ENCODE measurements at places on chromosomes 1 and 21.

DNA sequence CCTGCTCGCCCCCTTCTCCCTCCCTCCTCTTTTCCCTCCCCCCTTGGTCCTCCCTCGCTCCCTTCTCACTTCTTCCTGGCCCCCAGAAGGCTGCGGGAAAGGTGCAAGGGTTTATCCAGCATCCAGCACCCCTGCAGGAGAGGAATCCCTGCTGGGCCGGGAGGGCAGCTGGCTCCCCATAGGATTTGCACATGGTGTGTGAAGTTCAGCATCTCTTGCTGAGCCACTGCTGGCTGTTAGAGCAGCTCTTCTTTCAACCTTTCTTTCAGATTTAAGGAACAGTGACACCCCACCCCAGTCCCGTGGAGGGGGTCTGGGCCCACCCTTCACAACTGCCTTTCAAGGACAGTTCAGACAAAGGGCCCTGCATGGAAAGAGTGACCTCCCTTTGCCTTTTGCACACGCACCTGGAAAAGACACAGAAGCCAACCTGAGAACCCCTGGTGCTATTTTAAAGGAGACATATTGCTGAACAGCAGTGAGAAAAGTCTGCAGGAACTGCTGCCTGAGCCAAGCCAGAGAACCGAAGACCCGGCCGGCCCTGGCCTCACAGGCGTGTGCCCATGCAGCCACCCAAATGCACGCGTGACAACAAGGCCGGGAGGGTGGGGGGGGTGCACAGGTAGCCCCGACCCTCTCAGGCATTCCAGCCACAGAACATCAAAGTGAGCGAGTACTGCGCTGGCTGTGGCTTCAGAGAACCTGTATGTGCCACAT lies 66.6 kb downstream of the SLC37A1 start:
- no peak for DNase-seq

DNA sequence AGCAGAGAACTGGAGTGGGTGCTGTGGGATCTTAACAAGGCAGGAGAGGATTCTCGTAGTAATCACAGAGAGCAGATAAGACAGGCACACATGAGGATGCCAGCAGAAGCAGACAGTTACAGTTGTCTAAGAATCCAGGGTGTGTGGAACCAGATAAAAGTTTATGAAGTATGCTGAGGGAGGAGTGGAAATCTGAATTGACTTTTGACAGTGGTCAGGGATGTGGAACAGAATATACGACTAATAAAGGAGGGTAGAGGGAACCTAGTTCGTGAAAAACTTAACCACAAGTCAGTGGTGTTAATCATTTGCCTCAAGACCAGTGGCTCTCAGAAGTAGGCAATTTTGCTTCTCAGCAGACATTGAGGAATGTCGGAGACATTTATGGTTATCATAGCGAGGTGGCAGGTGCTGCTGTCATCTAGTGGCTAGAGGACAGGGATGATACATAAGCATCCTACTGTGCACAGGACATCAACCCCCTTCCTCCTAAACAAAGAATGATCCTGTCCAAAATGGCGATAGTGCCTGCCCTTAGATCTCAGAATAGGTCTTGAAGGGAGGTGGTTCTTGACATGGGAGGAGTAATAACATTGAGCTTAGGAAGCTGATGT lies 3.0 kb downstream of the LRRC8D start:
- DNase-seq: no peak

DNA sequence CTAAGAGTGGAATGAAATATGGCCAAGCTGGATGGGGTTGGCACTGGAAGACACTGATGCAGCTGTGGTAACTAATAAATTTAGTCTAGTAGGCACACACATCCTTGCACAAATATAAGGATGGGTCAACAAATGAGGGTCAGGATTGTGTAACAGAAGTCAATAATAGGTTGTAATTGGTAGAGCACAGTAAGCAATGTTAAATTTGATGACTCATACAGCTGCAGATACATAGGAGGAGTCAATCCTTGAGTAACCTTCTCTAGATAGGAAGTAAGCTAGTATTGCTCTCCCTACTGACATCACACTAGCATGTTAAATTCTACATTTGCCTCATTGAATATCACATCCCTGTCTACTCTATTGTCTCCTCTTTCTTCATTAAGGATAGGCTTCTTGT lies 332.1 kb downstream of the PTPRC start:
- DNase-seq: no peak

DNA sequence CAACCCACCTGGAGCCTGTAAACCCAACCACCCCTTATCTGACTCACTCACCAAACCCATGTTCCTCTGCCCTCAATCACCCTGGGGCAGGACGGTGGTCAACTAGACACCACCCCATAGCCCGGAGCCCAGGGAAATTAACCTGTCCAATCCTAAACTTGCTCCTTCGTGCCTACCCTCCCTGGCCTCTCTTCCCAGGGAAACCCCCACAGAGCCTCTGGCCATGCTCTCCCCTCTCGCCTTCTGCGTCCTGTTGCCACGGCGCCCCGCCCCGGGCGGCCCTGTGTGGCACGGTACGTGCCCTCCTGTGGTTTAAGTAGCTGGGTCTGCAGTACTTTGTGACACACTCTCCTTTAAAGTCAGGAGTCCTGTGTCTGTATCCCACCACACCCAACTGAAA lies 4.0 kb upstream of the FTCD start:
- DNase-seq: no peak

GRCh38 chr1:19028110-19028509 lies 71.6 kb upstream of the IFFO2 start:
- no peak for DNase-seq

GRCh38 chr1:21449906-21450305 lies 10.0 kb downstream of the NBPF3 start:
- no peak for DNase-seq

DNA sequence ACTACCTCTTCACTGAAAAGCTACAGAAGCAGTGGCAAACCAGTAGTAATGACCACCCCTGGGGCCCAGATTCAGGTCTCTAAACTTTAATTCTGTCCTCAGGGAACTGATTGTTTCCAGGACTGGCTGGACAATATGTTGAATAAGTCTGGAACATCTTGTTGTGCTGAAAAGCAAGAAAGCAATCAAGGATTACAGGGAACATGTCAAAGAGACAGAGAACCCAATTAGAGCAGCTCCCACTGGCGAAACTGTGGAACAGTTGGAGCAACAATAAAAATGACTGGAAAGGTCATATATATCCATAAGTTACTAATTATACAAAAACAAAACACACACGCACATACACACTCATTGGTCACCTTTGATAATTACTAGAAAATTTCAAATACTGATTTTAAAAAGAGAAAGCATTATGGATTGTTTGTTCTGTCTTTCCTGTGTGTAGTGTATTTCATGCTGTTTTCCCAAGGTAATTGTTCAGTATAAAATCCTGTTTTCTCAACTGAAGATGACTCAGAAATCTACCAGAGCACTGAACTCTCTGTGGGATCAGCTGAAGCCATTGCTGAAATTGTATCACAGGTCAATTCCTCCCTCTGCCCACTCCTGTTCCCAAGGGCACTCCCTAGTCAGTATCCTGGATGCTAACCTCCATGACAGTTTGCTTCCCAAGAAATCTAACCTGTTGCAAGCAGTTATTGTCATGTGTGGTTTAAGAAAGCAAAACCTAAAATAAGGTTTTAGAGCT lies 83.6 kb upstream of the RGS1 start:
- DNase-seq: no peak

DNA sequence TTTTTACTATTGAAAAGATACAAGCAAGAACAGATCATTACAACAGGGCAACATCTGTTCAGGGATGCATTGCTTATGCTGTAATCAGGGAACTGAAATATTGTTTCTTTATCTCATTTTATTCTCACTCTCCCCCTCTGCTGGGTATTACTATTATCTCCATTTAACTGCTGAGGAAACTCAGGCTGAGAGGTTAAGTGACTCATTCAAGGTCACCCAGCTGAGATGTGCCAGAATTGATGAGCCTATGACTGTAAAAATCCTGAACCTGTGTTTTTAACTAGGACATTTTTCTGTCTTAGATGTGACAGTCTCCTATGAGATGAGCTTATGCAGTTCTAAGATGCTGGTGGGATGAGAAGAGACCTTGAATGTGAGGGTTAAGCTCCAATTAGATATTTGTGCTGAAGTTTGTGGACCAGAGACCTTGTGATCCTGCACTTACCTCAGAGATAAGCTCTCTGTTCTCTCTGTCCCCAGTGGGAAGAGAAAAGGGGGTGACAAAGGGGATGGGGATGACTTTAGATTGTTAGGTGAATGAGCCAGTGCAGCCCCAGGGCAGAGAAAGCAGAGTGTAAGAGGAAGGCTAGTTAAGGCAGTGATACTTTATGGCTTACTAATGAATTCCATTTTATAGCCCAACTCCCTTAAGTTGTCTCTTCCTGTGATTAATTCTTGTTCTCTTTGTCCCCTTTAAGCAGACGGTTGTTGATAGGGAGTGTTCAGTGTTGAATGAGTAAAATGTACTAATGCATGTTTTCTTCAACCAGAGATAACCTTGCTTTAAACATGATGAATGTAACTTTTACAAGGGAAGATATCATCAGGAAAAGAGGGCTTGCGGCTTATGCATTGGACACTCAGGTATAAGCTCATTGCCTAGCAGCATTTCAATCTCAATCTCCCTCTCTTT lies 111.4 kb downstream of the HLX start:
- no peak for DNase-seq

GRCh38 chr1:117645343-117645742 lies 39.5 kb downstream of the TENT5C start:
- no peak for DNase-seq

- DNase-seq: no peak
These were observed 245.6 kb downstream of the RRAGC start for GRCh38 chr1:38613996-38614395.

DNA sequence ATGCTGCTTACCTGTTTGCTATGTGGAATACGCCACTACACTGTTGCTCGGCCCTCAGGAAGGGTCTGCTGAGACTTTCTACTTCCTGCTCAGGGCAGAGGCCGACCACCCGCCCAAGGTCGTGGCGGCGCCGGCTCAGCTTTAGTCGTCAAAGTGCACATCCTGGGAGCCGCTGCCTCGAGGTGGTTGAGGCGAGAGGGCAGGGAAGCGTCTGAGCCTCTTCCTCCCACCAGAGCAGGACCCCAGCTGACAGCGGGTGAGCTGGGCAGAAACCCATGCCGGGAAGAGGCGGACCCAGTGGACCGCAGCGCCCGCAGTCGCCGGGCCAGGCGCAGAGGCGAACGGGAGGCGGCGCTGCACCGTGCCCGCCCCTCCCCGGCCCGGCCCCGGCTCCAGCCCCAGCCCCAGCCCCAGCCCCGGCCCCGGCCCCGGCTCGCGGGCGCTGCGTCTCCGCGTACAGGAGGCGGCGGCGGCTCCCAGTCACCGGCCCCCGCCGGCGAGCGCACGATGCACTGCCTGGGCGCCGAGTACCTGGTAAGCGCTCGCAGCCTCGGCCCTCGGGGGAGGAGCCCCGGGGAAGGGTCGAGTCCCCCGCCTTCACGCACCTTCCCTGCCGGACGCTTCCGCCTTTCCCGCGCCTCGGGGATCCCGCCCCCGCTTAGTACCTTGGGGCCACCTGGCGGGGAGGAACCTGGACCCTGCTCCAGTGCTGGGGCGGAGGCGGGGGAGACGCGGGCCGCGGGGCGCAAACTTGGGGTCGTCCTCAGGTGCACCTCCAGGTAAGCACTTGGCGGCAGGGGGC lies at the start of gene SLC44A3:
SLC44A3 (plus strand) TSS at position 413 of the 802 bp plus-strand sequence; CDS start at position 508, 95 bp downstream.
- DNase-seq: peak; percentile 31

GRCh38 chr1:44497422-44498170 lies 92.5 kb downstream of the RNF220 start:
- no peak for DNase-seq

DNA sequence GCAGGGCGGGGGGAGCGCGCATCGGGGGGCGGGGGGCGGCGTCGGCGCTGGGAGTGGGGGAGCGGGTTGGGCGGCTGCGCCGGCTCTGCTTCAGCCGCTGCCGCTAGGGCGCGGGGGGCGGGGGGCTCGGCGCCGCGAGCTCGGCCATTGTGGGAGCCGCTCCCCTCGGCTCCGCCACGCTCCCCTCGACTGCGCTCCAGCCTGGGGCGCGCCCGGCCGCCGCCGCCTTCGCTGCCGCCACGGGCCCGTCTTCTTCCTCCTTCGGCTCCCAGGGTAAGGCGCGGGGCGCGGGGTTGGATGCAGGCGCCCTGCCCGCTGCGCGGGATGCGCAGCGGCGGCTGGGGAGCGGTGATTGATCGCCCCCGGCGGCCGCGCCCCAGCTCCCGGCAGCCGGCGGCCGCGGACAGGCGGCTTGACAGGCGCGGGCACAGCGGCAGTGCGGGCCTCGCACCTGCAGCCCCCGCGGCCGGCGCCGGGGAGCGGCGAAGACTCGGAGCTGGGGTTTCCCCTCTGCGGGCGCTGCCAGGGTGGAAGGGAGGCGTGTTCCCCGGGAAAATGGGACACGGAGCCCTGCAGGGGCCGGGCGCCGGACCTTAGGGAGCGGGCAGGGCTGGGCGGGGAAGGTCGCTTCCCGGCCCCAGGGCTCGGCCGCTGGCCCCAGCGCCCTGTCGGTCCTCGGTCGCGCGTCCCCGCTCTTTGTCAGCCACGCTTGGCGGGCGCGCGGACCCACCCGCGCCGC lies 55.3 kb downstream of the NDUFS5 start:
- DNase-seq: no peak

DNA sequence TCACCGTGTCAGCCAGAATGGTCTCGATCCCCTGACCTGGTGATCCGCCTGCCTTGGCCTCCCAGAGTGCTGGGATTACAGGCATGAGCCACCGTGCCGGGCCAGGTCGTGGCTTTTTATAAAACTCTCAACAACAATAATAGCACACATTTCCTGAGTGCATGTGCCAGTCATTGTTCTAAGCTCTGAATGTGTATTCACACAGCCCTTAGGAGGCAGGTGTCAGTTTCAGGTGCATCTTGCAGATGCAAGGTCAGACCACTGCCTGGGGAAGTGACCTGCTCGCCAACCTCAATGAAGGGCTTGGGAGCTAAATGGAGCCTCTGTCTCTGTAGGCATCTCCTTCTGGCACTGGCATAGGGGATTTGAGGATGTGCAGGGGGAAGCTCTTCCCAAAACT lies 1.6 kb upstream of the LEFTY2 start:
- no peak for DNase-seq

DNA sequence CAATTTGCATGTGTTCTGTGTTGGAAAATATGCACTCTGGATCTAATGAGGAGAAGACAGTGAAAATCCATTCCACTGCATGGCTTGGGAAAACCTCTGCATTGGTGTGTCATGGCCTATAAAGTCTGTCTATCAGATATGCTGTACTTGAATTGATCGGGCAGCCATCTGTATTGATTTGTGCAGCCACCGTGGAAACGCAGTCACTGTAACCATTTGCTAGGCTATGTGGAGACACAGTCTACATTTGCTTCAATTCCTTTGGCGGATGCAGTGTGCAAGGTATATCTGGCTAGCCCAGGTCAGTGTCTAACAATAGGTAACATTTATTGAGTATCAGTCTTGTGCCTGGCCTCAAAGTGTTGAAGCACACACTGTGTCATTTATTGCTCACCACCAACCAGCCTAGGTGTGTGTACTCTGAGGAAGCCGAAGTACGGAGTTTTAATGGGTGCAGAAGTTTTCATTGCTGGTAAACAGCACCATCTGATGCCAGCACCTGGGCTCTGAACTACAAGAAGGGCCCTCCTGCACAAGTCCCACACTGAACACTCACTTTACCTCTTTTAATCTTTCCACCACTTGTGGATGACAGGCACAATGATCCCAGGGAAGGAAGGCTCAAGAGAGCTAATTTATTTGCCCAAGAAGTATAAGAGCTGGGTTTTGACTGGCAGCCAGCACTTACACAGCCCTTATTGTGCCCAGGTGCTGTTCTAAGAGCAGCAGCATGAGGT lies 83.4 kb downstream of the DAB1 start:
- no peak for DNase-seq
